AG04450 (cell line): ENCODE measurements at places on chromosomes 2 and 18.

GRCh38 chr2:222884114-222884771, 23.4 kb downstream of the ACSL3 start:
- no peak for DNase-seq

DNA sequence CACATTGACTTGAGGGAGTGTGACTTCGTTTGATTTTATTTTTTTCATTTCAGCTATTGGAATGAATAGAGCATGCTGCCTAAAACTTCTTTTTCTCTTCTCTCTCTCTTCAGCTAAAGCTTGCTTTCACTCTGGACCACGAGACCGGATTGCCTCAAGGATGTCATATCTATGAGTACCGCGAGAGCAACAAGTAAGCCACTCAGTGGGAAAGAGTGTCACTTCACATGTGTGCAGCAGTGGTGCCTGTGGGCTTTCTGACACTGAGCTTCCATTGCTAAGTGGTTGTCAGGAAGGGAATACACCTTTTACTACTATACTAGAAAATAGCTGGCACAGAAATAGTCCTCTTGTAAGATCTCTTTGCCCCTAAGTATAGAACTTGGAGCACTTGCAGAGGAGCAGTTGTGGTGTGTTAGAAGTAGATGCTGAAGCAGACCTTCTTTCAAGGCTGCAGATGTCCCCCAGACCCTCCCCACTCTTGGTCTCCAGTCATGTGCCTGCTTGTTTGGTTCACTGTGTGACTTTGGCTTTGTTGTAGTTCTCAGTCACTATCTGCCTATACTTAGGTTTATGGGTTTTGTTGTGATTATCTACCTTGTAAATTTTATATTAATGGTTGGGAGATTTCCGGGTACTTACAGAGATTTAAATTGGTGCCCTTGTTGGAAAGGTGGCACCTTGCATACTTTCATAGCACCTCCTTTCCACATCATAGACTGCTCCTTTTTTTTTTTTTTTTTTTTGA, 78.5 kb upstream of the ALPP start:
- DNase-seq, result no peak

GRCh38 chr2:33208400-33208799, 261.6 kb downstream of the LTBP1 start:
- DNase-seq, result no peak

GRCh38 chr2:215633360-215633759, 197.5 kb upstream of the FN1 start:
- DNase-seq, result no peak

DNA sequence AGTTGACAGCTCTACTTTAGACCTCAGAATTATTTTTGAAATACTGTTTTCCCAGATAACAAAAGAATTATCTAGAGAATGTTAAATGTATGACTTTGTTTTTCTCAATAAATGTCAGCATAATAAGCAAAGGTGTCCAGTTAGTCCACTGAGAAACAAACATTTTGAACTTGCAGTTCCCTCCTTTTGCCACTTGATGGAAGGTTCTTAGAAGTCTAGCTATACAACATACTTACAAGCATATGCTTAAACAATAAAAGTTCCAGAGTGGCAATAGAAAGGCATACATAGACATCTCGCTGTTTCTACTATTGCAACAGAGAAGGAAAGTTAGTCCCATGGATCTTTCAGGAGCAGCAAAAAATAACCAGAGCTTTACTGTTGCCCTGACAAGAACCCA, 11.8 kb downstream of the NDUFA10 start:
- no peak for DNase-seq

- no peak for DNase-seq
Measured at GRCh38 chr2:75808793-75809535, 98.2 kb upstream of the GCFC2 start.

GRCh38 chr18:2948038-2948437, 64.9 kb downstream of the LPIN2 start:
- no peak for DNase-seq

DNA sequence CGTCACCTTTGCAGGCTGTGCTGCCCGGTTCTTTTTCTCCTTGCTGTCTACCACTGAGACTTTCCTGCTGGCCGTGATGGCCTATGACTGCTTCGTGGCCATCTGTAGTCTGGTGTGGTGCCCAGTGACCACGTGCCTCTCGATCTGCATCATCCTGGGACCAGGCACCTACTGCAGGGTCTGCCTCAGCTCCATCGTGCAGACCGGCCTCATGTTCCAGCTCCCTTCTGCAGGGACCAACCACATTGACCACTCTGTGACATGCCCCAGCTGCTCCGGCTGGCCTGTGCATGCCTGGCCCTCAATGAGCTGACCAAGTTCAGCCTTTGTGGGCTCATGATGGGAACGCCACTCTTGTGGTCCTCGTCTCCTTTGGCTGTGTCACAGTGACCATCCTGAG, 26.7 kb downstream of the COPS9 start:
- no peak for DNase-seq

DNA sequence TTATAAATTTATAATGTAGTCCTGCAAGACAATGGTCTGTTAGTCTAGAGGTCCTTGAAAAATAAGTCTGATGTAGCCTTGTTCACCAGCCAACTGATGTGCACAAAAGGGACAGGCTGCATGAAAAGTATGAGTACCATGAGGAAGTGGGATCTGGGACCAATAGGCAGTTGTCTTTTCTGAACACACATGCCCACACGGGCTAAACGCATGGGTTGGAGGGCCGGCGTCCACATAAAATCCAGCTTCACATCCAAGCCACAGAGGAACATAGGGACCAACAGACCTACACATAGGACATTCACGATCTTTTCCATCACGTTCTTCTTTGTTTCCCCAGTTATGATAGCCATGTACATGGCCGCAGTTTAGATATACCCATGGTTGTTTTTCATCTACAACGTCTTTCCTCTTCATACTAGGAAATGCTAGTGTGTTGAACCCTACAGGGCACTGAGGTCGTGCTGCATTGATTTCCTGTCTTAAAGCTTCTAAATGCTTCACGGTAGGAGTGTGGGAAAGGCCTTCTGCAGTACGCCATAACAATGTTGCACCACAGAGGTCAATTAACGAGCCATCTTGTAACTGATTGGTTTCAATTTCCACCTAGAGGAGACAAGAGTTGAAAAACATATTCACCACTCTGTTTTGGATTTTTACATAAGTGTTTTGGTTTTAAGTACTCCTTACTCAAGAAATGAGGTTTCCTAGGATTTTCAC, 49.4 kb downstream of the PELI1 start:
- no peak for DNase-seq

- no peak for DNase-seq
Measured at GRCh38 chr18:61589724-61590065, 256.5 kb downstream of the CDH20 start.

DNA sequence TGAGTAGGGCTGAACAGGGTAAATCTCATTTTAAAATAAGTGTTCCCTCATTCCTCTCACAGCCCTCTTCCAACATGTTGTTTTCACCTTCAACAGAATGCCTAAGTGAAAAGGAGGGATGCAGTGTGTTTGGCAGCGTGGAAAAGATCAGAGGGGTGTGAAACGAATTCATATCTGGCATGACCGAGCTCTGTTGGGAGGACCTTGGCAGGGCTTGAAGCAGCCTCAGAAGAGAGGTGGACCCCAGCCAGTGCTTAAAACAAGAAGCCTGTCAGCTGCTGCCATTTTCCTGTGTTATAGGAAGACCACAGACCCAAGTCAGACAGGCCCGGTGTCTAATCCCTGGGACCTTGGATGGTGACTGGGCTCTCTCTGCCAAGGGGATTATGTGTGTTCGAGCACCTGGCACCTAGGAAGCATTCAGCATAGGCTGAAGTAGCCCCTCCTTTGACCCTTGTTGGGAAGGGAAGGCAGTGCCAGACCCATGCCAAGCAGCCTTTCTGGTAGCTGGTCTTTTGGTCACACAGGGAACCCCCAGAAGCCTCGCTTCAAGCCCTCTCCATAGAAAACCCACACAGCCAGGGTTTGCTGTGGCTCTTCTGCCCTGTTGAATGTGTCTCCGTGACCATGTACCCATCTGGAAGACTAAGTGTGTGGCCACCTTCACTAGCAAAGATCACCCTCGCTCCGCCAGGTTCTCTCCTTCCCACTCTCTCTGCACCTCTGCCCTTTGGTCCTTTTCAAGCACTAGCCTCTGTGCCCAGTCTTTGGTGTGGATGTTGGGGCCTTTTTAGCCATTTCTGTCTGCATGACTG, 87.5 kb upstream of the ST3GAL5 start:
- no peak for DNase-seq

DNA sequence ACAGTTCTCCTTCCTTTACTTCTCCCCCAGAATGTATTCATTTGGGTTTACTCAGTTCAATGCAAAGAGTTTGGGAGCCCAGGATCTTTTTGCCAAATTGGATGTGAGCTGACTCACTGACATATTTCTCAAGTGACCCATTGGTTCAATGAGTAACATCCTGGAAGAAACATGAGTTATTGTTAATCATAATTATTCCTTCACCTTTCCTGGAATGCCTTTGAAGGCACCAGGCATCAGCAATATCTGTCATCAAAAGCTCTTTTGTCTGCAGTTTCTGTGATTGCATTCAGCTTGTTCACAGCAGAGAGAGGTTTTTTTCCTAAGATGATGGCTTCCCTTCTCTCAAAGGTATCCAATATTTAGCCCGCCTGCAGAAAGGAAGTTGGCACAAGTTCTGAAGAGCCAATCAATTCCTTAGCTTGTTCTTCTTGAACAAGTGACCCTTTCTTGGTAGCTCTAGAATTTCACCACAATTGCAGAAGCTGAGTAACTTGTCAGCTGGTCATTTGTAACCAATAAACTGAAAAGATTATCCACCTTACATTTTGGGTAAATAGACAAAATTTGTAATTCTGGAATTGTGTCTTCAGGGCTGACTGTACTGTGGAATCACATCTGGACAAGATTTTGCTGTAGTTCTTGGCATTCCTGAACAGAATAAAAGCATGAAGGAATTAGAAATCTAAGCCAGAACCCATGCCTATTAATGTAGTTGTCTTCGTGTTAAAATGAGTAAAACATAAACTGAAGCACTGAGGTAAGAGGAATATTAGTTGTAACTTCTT, 72.2 kb upstream of the TMEM17 start:
- peak; percentile 50 for DNase-seq

GRCh38 chr2:68152681-68153347, 4.9 kb upstream of the PNO1 start:
- DNase-seq, result no peak
